ENCODE measurements at places on chromosomes 3 and 15. TPM values are rescaled to one million over a fixed set of nuclear protein-coding genes. Genes with fewer than 3 reads are reported as not detected.

Gene FAM174B
- 15.7 TPM for total RNA-seq

Gene SLC22A13
- total RNA-seq: 2.6 TPM

Gene RTP2
- 0.37 TPM for total RNA-seq

Gene KCNMB2
- total RNA-seq: not detected

Gene FAM219B
- total RNA-seq: 40.6 TPM

Gene GOLGA6L7
- 13.6 TPM for total RNA-seq

Gene SLC4A7
- total RNA-seq: 43.2 TPM

Gene OR5H2
- not detected for total RNA-seq

Gene MEGF11
- total RNA-seq: 4.5 TPM

Gene CACNA2D3
- 16.5 TPM for total RNA-seq

Gene LINGO1
- total RNA-seq: 16.6 TPM

DNA sequence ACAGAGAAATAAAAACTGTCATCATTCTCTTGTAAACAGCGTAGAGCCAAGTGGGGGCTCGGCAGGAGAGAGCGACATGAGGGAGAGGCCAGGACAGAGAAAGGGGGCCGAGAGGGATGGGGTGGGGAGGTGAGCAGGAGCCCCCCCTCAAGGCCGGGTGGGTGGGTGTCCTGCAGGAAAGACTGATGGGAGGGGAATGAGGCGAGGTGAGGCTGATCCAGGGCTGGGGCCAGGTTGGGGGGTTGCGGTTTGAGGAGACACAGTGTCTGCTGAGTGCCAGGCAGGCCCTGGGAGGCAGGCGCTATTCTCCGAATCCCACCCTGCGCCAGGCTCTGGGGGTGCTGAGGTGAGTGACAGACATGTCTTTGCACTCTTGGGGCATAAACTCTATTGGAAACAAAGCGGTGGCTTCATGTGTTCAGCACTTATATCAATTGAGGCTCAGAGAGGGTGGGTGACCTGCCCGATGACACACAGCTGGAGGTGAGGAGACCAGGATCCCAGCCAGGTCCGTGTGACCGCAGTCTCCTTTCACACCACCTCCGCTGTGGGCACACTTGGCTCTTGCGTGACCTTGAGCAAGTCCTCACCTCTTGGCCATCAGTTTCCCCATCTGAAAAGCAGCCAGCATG, 19.6 kb upstream of the CSPG4 start:
- H3K4me3 ChIP-seq: no peak overlapping the region
- no peaks in the 10 kb centered on the region for H3K36me3 ChIP-seq
- no peaks in the 10 kb centered on the region for H3K27me3 ChIP-seq
- H3K27ac ChIP-seq: peak overlapping the region; percentile 74

GRCh38 chr3:51671734-51672475, 853 bp downstream of the TEX264 start:
- peaks cover 20% of the 10 kb centered on the region for H3K4me1 ChIP-seq
- H3K27me3 ChIP-seq: no peaks in the 10 kb centered on the region
- no peaks in the 10 kb centered on the region for H3K36me3 ChIP-seq
- peak; percentile 90 for DNase-seq
- peak overlapping the region; percentile 76 for H3K4me3 ChIP-seq

DNA sequence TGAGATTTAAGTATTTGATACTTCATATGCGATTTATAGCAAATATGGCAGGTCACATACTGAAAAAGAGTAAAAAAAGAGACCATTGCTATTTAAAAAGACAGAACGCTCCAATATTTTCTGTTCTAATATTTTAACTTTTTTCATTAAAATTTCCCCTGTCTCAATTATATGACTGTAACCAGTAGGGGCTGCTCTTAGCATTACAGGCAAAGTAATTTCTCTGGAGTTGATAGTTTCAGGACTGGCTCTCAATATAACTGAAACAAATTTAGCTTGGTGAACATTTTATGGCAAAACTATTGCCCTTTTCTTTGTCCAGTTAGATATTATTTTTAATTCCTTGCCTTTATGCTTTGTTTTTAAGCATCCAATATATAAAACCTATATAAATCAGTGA, 286.3 kb upstream of the ROBO2 start:
- H3K36me3 ChIP-seq: no peaks in the 10 kb centered on the region
- H3K4me3 ChIP-seq: no peak overlapping the region

DNA sequence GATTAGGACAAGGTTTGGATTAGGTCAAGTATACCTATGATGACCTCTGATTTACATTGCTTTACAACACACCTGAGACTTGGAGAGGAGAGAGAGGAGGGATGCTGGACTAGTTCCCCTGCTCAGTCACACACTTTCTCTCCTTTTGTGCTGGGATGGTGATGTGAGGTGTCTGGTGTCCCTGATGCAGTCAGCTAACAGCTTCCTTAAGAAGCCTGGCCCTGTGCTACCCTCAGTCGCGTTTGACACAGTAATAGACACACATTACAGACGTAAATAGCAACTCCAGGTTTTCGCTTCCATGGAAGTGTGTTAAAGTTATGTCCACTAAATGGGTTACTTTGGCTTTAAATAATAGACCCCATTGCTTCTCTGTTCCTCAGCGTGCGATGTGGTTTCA, 58.9 kb downstream of the RARB start:
- H3K27ac ChIP-seq: no peak overlapping the region
- no peaks in the 10 kb centered on the region for H3K27me3 ChIP-seq
- DNase-seq: no peak

- H3K27ac ChIP-seq: no peak overlapping the region
- no peaks in the 10 kb centered on the region for H3K36me3 ChIP-seq
- no peak overlapping the region for H3K4me3 ChIP-seq
- no peaks in the 10 kb centered on the region for H3K27me3 ChIP-seq
These were observed 58.1 kb downstream of the DCBLD2 start for GRCh38 chr3:98843266-98843959.

DNA sequence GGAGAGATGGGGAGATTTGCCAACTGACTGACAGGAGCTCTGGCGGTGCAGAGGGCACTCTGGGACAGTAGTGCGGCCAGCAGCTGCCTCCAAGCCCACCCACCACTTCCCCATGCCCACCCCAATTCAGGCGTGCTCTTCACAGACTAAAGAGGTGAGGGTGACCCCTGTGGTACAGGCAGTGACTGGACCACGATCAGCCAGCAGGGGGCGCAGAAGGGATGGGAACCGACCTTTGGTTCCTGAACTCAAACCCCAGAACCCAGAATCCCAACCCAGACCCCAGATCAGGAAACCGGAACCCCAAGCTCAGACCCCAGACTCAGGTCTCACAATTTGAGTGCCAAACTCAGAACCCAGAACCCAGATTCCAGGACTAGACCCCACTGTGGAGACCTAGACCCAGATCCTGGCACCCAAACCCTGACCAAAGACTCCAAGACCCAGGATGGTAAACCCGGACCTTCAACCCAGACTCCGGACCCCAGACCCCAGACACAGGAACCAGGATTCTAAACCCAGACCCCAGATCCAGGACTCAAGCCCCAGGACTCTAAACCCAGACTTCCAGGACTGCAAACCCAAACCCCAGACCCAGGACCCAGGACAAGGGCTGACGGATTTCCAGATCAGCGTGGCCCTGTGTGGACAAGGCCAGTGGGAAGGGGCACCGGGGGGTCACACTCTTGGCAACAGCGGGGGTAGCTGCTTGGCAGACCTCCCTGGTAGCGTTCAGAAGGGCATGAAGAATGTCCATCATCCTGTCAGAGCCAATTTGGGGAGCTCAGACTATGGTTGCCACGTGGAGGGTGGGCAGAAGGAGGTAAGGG, 3.7 kb upstream of the MYL3 start:
- no peaks in the 10 kb centered on the region for H3K36me3 ChIP-seq
- peak; percentile 87 for DNase-seq
- H3K4me3 ChIP-seq: no peak overlapping the region
- peaks cover 35% of the 10 kb centered on the region for H3K4me1 ChIP-seq
- H3K27ac ChIP-seq: peak overlapping the region; percentile 1

GRCh38 chr3:72015463-72015862, 230.5 kb upstream of the PROK2 start:
- no peaks in the 10 kb centered on the region for H3K27me3 ChIP-seq
- no peak overlapping the region for H3K4me3 ChIP-seq
- no peaks in the 10 kb centered on the region for H3K4me1 ChIP-seq
- DNase-seq: no peak

DNA sequence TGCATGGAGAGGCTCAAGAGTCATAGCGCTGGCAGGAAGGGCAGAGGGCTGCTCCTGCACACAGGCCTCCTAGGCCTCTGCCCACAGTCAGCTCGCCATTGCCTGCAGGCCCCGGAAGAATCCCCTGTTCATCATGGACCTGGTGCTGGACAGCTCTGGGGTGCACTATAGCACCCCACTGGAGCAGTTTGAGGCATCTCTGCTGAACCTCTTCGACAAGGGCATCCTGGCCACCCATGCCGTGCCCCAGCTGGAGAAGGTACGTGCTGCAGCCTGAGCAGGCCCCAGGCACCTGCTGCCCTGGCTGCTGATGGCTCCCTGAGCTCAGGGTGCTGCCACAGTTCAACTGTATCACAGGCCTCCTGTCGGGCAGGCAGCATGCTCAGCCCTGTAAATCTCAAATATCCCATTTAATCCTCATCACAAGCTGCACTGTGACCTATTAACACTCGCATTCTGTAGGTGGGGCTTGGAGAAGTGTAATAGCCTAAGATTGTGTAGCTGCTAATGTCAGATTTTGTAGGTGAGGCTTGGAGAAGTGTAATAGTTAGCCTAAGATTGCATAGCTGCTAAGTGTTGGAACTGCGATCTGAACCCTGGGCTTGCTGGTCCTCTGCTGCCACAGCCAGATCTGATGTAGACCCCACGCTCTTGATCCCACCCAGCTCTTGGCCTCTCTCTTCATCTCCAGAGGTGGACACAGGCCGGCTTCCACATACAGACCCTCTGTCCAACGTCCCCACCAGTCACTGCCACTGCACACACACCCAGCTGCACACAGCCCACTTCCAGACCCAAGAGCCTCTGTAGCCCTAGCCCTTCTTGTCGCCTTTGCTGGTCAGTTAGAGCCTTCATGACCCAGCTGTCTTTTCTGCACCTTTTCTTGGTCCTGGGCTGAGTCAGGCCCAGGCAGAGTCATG, 31.9 kb downstream of the DNAH1 start:
- no peak overlapping the region for H3K4me3 ChIP-seq
- DNase-seq: no peak
- no peaks in the 10 kb centered on the region for H3K4me1 ChIP-seq
- H3K36me3 ChIP-seq: no peaks in the 10 kb centered on the region
- no peaks in the 10 kb centered on the region for H3K27me3 ChIP-seq

- H3K36me3 ChIP-seq: no peaks in the 10 kb centered on the region
- H3K4me3 ChIP-seq: peak overlapping the region; percentile 14
- H3K27me3 ChIP-seq: no peaks in the 10 kb centered on the region
- H3K4me1 ChIP-seq: no peaks in the 10 kb centered on the region
These were observed 142.0 kb upstream of the PDZRN3 start for GRCh38 chr3:73766599-73767381.

DNA sequence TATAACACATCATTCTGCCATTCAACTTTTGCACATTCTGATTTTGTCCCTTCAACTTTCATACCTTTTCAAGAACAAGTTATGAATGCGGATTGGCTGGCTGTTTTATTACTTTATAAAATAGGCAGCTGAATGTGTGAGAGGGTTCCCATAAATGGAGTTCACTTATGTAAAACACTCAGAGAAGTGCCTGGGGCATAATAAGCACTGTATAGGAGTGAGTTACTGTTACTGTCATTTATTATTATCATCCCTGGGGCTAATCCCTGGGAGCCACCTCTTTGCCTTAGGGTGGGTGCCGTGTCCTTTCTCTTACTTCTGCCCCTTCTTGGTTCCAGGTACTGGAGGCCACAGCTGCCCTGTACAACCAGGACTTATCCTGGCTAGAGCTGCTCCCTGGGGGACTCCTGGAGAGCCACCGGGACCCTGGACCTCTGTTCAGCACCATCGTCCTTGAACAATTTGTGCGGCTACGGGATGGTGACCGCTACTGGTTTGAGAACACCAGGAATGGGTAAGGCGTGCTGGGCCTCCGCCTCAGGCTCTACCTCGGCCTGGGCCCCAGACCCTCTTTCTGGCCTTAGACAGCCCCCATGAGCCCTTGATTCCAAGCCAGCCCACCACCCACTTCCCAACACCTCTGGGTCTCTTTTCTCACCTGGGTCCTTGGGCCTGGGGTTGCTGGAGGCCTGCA, 10.9 kb downstream of the DUOX1 start:
- no peak overlapping the region for H3K4me3 ChIP-seq
- H3K36me3 ChIP-seq: no peaks in the 10 kb centered on the region
- DNase-seq: no peak
- H3K27me3 ChIP-seq: no peaks in the 10 kb centered on the region

GRCh38 chr15:76169018-76169417, 109.2 kb downstream of the TMEM266 start:
- H3K36me3 ChIP-seq: no peaks in the 10 kb centered on the region
- no peaks in the 10 kb centered on the region for H3K27me3 ChIP-seq
- no peak overlapping the region for H3K4me3 ChIP-seq

DNA sequence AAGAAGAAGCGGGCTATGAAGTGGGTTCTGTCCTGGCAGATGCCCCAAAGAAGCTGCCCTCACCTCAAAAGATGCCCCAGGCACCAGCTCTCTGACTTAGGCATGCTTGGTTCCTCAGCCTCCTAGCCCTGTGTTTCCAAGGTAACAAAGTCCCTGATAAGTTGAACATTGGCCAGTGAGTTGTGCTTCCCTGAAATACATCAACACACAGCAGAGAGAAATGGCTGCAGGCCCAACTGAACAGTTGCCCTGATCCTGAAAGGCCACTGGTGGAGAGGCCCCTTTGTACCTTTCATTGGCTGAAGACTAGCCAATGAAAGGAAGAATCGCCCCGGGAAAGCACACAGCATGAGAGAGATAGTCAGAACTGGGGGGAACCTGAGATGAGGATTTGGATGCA, 169.9 kb upstream of the CTNNB1 start:
- peaks cover 8% of the 10 kb centered on the region for H3K4me1 ChIP-seq
- no peak overlapping the region for H3K4me3 ChIP-seq
- H3K27me3 ChIP-seq: no peaks in the 10 kb centered on the region
- H3K36me3 ChIP-seq: no peaks in the 10 kb centered on the region
- H3K27ac ChIP-seq: no peak overlapping the region

- no peak for DNase-seq
- H3K27me3 ChIP-seq: no peaks in the 10 kb centered on the region
- H3K27ac ChIP-seq: no peak overlapping the region
These were observed 115.6 kb downstream of the KLF13 start for GRCh38 chr15:31442226-31442625.

DNA sequence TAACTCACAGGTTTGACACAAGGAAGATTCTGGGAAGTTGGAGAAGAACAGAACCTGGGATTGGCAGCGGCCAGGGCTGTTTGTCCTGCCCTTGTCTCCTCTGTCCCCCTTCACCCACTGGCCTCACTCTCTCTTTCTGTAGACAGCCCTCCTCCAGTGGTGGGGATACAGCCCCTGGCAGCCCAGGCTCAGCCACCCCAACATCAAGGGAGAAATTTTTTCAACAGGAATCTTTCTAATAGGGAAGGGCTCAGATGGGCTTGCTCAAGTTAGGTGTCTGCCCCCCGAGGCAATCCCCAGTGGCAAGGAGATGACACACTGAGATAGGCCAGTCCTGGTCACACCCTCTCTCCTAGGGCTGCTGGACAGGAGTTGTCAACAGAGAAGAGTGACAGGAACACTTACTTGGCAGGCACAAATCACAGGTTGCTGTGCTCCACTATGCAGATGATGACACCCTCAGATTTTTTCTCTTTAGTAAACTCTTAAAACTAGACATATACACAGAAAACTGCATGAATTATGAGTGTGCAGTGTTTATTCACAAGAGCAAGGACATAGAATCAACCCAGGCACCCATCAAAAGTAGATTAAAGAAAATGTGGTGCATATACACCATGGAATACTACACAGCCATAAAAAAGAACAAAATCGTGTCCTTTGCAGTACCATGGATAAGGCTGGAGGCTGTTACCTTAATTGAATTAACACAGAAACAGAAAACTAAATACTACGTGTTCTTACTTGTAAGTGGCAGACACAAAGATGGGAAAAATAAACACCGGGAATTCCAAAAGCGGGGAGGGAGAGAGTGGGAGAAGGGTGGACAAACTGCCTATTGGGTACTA, 36.3 kb downstream of the PLA2G4D start:
- DNase-seq: peak; percentile 13
- no peak overlapping the region for H3K27ac ChIP-seq
- H3K27me3 ChIP-seq: no peaks in the 10 kb centered on the region
- H3K36me3 ChIP-seq: no peaks in the 10 kb centered on the region
